ENCODE measurements at places on chromosomes 5 and 9. TPM values are rescaled to one million over a fixed set of nuclear protein-coding genes. Genes with fewer than 3 reads are reported as not detected.

Gene TRAF2
- total RNA-seq = 12.2 TPM

Gene CEMIP2
- 20.9 TPM for total RNA-seq

Gene CMYA5
- 0.39 TPM for total RNA-seq

Gene PCDHGB2
- total RNA-seq = 0.59 TPM

Gene FIBCD1
- total RNA-seq = 17.5 TPM

- no peak for DNase-seq
Measured at GRCh38 chr9:99868845-99869244, 37.6 kb upstream of the STX17 start.

- DNase-seq = no peak
Measured at GRCh38 chr5:173501271-173501670, 115.2 kb downstream of the BOD1 start.

- no peak for DNase-seq
Measured at GRCh38 chr5:161548487-161549094, 2.1 kb upstream of the GABRB2 start.

DNA sequence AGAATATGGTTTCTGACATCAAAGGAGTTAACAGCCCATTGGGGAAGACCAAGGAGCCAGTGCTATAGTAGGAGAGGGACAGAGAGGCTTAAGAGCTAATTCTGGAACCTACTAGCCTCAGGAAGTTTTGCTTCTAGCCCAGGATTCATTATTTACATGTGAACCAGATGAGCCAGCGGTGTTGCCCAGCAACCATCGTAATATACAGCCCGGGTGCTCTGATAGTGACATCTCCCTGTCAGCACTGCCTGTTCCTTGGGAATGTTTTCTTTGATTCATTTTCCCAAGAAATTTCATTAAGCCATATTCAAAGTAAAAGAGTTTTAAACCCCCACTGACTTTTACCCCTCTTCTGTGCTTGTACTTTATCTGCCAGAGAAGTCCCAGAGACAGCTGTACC lies 217.4 kb upstream of the ADAMTSL1 start:
- no peak for DNase-seq

Data from osteocyte (in vitro differentiated cells).